NCI-H774 (cell line): ENCODE measurements at places on chromosomes 6 and 20.

- no peak for DNase-seq
These were observed 10.6 kb upstream of the KIF13A start for GRCh38 chr6:17998003-17998402.

- DNase-seq, result no peak
These were observed 141.3 kb downstream of the FUT9 start for GRCh38 chr6:96157018-96157565.

DNA sequence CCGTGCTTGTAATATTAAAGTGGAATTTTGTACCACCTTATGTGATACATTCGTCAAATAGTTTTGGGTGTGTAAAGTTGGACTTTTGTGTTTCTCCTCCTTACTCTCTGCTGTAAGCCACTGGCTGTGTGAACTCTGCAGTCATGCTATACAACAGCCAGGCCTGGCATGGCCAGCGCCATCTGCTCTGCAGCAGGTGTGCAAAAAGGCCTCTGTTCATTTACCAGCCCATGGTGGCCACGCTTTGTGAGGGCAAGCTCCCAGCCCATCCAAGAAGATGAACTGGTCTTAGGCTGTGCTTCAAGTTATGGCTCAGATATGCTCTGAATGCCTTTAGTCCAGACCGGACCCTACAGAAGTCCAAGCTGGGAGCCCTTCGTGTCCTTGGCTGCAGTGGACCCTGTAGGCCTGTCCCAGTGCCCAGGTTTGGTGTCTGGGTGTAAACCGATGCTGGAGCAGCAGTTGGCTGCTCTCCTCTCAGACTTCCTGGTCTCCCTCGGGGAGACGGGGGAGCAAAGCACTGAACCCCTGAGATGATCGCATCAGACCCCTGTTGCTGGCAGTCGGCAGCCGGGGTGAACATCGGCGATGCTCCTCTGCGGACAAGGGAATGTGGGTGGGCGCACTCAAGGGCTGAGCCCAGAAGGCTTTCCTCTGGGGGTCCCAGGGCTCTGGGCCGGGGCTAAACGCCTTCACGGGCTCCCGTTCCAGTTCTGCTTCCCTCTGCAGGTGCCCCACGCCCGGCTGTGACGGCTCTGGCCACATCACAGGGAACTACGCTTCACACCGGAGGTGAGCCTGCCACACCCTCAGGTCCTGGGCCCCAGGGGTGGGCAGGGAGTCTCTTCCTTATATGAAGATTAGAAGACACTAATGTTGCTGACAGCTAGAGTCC lies 28.6 kb upstream of the PCMTD2 start:
- no peak for DNase-seq

DNA sequence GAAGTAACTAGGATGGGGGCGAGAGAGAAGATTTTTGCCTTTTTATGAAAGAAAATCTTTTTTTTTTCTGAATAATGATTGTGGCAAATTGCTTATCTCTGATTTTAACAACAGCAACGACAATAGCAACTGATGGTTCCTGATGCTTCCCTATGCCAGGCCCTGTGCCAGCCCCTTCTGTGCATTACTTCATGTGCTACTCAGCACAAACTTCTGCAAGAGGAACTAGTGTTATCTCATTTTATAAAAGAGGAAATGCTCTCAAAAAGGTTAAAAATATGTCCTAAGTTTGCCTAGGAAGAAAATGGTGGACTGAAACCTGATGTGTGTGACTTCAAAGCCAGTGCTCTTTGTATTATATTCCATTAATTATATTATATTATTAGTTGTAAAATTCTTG lies 74.0 kb upstream of the RALGAPA2 start:
- DNase-seq, result no peak

DNA sequence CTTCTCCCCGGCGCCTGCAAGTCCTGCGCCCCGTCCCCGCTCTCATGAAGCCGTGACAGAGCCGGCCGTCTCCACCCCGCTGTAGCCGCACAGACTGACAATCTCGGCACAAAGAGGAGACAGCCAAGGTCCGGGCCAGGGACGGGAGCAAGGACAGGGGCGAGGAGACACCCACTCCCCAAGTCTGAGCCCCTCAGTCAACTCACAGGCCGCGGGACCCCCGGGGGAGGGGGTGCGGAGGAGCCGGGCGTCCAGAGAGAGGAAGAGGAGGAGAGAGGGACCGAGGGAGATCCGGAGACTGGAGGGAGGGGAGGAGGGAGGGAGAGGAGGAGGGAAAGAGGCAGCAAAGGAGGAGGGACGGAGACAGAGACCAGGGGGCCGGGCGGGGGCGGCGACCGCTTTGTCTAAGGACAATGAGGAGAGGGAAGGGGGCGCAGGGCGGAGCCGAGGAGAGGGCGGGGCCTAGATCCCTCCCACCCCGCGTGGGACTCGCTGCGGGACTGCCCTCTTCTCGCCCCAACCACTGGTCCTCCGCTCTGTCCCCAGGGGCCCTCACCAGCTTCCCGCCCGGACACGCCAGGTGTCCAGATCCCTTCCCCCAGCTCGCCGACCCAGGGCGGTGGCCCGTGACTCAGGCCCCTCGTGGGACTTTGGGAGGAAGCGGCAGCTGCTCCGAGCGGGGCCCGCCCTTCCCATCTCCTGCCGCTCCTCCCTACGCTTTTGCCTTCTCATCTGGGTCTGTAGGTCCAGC lies 638 bp upstream of the PPP1R18 start:
- peak; percentile 51 for DNase-seq

DNA sequence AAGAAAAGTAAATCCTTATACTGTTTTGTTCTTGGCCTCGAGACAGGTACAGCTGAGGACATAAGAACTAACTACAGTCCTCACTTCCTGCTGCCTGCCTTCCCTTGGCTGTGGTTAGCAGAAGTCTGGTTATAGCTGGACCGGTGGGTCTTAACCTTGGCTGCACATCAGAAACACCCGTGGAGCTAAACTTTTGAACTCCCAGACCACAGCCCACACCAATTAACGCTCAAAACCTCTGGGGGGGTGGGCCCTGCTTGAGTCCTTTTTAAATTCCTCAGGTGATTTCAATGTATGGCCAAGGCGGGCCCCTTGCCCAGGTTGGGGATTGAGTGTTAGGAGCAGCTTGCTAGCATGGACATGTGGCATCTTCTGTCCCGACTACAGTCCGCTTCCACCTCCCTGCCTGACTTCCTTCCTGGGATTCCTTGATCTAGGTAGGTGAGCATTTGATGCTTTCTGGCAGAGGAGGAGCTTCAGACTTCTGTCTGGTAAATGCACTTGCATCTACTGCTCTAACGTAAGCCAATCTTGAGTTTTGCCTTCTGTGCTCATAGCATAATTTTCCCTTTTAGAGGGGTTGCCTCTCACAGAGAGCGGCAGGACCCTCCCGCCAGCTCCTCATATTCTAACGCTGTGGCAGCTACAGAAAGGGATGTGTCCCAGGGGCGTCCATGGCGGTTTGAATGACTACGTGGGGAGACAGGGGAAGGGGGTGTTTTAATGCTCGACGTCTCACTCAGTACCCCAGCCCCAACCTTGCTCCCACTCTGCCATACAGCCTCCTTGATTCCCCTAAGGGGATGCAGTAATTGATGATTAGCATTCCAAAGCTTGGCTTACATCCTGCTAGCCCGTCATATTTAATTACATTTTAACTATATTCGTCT lies 390.1 kb downstream of the ZFAND3 start:
- DNase-seq, result no peak

DNA sequence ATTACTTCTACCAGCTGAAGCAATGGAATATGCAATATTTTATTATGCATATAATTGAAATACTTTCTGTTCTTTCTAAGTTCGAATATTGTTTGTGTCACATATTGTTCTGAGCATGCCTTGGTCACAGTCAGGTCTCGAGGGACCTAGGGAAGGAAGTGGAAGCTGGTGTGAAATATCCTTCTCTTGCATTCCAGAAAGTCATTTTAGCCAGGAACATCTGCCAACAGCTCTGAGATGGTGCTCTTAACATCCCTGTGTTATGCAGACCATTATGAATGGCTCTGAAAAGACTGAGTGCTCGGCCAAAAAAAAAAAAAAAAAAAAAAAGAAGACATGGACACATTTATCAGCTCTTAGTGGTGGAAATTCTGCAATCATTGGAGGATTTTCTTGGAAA lies 132.7 kb upstream of the JAG1 start:
- no peak for DNase-seq

DNA sequence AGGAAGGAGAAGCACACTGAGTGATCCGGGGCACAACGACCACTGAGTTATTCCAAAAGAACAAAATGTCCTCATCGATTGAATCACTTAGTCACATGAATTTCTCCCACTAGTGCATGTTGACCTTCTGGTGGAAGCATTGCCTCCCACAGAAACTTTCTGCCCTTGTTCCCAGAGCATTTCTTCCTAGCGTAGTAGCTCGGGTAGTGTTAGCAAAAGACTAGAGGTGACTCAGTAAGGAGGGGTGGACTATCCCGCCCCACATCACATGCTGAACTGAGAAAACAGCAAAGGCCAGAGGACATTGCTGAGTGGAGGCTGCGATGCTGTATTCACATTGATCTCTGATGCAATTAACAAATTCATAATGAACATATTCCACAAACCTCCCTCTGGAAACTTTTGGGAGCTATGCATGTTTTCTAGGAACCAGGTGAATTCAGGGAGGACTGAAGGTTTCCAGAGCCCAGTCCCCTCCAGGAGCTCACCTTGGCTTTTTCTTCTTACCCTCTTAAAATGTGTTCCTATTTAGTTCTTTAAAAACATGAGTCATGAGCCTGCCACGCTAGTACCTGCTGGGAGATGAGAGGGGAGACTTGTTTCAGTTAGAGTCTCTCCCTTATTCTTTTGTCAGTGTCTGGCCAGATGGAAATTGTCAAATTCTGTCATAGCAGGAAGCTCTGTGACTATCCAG lies 507.9 kb downstream of the CDH26 start:
- no peak for DNase-seq

- DNase-seq, result no peak
These were observed 22.7 kb upstream of the BMP2 start for GRCh38 chr20:6744805-6745204.

GRCh38 chr20:61117725-61118124 lies 134.3 kb upstream of the CDH4 start:
- DNase-seq, result no peak

- DNase-seq, result no peak
These were observed 1.1 kb downstream of the PAX1 start for GRCh38 chr20:21706261-21707195.

GRCh38 chr20:36574366-36575135 lies 1.2 kb downstream of the TGIF2 start:
- no peak for DNase-seq

DNA sequence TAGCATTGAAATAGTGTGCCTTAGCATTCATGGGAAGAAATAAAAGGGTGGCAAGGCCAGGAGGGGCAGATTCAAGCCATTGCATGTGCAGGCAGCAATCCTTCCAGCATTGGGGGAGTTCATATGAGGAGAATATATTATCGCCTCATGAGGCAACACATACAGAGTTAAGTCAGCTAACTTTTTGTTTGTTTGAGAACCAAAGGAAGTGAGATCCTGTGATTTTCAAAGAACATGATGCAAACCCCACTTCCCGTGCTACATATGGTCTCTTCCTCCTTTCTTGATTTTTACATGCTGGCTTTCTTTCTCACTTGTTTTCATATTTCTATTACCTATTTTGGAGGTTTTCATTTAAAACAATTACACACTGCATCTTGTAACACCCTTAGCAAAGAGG lies 579.7 kb upstream of the ARID1B start:
- DNase-seq, result no peak

DNA sequence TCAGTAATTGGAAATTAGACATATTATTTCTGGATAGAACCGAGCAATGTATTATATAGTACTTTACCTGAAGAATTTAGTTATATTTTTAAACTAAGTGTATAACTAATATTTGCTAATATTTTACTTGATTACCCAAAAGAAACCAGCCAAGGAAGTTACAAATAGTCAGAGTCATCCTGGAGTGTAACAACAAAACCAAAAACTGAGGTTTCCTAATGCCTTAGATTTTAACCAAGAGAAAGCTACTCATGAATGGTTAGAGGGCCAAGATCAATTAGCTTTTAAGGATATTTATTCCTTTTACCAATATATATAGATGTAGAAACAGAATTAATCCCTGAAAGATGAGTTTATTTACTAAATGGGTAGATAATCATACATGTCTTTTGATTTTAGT lies 26.0 kb downstream of the TAB2 start:
- DNase-seq, result no peak

GRCh38 chr20:53723621-53724020 lies 130.0 kb upstream of the ZNF217 start:
- no peak for DNase-seq

DNA sequence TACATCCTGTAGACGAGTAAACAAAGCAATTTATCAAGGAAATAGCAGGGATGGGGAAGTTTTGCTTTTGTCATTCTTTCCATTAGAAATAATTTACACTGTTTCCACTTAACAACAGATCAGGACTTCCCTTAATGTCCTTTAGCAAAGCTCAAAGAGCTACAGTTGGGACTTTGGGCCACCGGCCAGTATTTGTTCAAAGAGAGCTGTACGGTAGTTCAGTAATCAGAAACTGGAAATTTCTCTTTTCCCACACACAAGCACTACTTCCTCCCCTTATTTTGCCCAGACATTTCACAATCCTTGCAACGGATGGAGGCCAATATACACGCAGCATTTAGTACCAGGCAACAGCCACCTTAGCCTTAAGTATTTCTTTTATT lies 12.1 kb upstream of the HINT3 start:
- DNase-seq, result peak; percentile 59

DNA sequence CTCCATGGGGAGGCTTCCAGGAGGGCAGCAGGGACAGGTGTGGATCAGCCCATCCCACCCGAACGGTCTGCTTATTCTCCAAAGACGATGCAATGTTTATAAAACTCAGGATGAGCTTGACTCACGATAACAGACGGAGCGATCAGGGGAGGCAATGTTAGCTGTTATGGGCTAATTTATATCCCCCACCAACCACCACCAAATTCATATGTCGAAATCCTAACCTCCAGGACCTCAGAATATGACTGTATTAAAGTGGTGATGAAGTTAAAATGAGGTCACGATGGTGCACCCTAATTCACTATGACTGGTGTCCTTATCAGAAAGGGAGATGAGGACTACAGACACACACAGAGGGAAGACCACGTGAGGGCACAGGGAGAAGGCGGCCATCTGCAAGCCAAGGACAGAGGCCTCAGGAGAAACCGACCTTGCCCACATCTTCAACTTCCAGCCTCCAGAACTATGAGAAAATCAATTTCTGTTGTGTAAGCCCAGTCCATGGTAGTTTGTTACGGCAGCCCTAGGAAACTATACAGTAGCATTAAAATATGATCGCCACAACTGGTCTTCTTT lies 7.0 kb downstream of the ADTRP start:
- no peak for DNase-seq

- no peak for DNase-seq
These were observed 7.5 kb upstream of the LY86 start for GRCh38 chr6:6581054-6581453.

- DNase-seq, result no peak
These were observed 222.0 kb downstream of the FUT9 start for GRCh38 chr6:96237638-96238347.
